ENCODE measurements at places on chromosomes 1 and 21. TPM values are rescaled to one million over a fixed set of nuclear protein-coding genes. Genes with fewer than 3 reads are reported as not detected.

DNA sequence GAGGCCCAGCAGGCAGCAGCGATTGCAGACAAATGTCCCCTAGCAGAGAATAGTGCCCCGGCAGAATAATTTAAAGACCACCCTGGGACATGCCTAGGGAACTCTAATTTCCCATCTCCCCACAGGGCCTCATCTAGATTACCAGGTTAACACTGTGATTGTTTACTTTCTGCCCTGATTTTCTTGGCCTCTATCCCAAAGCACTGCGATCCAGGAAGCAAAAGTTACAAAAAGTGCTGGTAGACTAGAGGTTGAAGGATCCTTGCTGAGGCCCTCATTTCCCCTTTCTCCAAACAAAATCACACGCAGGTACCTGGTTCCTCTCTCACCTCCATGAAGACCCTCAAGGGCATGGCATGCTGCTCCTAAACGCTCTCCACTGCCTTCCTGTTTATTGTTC lies 229.7 kb downstream of the C1orf94 start:
- no peak for DNase-seq

The TDRD10 gene
- 2.9 TPM for total RNA-seq

The LDLRAD1 gene
- total RNA-seq: not detected

The AADACL4 gene
- total RNA-seq: not detected
